ENCODE measurements at places on chromosomes 7 and 10.

DNA sequence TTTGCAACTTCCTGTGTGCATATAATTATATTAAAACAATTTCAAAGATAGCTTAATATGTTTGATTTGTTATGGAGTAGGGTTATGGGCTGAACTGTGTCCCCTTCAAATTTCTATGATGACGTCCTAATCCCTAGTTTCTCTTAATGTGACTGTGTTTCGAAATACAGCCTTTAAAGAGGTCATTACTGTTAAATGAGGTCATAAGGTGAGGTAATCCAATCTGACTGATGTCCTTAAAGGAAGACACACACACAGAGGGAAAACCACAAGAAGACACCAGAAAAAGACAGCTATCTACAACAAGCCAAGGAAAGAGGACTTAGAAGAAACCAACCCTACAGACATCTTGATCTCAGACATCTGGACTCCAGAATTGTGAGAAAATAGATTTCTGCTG lies 407.4 kb downstream of the MAGI2 start:
- DNase-seq: peak; percentile 13

- DNase-seq: peak; percentile 66
These were observed 131.1 kb upstream of the CDK1 start for GRCh38 chr10:60646966-60647796.

GRCh38 chr10:73875139-73875475 lies 752 bp upstream of the CAMK2G start:
- no peak for DNase-seq

DNA sequence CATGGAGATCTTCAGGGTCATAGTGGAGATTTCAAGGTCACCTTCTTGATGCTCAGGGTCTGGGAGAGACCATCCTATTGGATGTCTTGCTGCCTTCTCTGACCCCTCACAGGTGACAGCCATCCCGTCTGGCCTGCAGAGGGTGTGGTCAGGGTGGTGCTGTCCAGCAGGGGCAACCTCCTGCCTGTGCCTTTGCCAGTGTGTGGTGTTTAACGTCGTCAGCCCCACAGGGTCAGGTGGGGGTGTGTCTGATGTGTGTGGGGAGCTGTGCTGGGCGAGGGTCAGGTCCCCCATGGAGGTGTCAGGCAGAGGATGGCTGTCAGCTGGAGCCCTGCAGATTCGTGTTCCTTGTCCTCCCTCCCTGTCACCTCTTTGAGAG lies 16.5 kb downstream of the ADCY1 start:
- no peak for DNase-seq

DNA sequence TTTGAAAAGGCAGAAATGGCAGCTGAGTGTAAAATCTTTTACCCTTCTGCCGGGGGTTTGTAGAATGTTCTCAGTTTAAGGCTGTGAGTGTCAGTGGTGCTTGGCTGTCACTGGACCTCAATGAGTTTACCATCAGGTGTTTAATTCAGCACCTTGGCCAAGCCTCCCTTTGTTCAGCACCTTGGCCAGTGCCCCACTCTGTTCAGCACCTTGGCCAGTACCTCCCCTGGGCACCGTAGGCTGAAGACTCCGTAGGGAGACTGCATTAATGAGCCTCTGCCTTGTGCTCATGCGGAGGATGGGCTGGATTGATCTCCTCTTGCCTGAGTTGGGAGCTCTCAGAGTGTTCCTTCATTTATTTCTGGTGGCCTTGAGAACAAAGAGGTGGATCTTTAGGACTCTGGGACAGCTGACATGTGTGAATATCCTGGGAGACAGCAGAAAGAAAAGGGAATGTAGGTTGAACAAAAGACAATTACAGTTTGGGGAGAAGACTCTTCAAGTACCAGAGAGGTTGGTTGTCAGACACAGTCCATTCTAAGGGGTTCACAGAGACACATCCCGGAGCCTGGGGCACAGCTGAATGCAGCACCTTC lies 1.6 kb downstream of the FAM24A start:
- DNase-seq: peak; percentile 41

DNA sequence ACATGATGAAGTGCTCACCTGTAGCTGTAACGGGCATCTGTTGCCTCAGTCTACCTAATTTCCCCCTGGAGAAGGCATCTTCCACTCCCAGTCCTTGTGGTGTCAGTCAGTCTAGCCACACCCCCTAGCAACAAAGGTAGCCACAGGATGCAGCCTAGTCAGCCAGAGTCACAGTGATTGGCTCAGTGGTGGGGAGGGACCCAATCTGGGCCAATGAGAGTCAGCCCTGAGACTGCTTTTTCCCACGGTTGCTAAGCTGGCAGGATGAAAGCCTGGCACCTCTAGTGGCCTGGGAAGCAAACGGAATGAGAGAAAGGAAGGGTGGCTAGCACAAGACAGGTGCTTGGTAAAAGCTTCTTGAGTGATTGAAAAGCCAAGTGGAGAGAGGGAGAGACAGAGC lies 118.6 kb downstream of the SH3PXD2A start:
- DNase-seq: no peak

- no peak for DNase-seq
These were observed 184.2 kb downstream of the GPAM start for GRCh38 chr10:111999205-111999914.

Measured in mesenchymal stem cell (in vitro differentiated cells and primary cell).